ENCODE measurements at places on chromosomes 4 and X.

GRCh38 chrX:69016293-69016941 lies 148.8 kb downstream of the PJA1 start:
- DNase-seq = no peak

GRCh38 chr4:87196927-87197326 lies 23.5 kb downstream of the KLHL8 start:
- DNase-seq = no peak

GRCh38 chr4:126678618-126679017 lies 954.1 kb upstream of the INTU start:
- no peak for DNase-seq

DNA sequence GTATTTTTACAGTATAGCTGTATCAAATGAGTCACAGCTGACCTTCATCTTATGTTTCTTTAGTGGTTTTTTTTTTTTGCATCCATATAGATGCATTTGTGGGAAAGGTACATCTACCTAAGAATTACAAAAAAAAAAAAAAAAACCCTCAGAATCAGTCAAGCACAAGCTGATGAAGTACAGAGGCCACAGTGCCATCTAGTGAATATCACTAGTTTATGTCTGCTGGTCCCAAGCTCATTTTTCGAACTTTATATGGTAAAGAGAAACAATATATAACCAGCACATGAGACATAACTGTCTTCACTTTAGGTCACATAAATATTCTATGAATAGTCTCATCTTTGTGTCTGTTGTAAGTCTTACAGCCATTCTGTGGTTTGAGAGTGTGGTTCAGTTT lies 220.1 kb downstream of the DLG3 start:
- DNase-seq = no peak

DNA sequence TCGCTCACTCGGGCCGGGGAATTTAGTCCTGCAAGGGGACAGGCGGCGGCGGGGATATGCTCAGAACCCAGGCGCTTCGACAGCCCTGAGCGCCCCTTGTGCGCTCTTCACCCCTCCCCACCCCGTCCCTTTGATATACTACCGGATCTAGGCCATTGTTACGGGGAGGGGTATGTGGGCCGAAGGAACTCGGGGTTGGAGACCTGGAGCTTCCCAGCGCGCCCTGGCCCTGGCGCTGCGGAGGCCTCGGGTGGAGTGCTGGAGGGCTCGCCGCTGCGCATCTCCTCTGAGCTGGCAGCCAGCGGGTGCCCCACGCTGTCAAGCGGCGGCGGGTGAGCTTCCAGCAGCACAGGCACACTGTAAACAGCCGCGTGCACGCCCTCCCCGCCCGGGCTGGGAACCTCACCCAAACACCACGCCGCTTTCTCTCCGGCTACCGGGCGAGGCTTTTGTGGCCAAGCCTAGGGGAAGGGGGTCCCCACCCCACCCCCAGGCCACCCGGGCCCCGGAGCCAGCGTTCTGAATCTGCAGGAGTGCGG lies 54.5 kb upstream of the BCOR start:
- DNase-seq = peak; percentile 8

DNA sequence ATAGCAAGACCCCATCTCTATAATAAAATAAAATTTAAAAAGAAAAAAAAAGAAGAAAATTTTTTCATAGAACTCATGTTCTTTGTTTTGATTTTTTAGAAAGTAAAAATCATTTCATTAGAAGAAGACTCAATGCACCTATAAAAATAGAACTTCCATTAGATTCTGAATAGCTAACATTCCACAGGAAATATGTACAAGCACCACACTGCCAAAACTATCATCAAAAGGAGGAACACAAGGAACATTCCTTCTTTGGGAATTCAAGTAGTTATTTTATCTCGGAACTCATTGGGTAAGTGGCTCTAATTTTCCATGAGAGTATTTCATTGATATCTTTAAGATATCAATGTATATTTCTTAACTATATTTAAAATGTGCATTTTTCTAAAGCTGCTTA lies 157.6 kb downstream of the CAMK2D start:
- DNase-seq = no peak

DNA sequence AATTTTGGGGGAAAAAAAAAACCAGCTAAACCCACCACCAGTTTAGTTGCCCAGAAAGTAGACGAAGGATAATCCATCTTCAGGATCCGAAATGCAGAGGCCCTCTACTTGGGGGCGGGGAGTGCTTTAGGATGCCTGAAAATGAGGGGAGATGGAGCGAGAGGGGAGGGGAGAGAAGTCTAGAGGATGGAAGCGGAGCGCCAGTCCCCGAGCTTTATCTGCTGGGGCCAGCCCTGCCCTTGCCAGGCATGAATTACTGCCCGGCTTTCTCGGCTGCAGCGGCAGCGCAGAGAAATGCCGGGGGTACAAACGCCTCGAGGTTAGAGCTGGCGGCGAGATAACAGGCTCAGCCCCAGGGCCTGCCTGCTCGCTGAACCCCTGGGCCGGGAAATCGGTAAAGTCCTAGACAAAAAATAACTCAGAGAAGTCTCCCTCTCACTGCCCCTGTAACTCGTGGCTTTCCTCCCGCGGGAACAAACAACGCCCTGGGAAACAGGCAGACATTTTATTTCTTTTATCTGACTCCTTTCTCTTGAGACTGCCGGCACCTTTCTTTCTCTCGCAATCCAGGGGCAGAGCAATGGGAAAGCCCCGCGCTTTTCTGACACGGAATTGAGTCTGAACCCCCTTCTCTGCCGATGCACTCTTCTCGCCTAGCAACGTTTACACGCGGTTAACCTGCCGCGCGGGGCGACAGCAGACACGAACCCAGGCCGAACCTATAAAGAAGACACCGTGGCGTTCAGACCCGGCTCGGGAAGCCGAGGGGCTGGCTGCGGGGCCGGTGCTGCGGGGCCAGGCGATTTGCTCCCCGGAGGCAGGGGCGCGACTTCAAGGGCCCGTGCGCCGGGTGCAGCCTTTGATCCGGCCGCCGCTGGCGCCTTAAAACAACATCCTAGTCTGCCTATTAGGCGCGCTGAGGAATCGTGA lies 3.1 kb upstream of the MSX1 start:
- DNase-seq = no peak

- DNase-seq = no peak
These were observed 37.4 kb downstream of the GPC3 start for GRCh38 chrX:133947996-133948395.

DNA sequence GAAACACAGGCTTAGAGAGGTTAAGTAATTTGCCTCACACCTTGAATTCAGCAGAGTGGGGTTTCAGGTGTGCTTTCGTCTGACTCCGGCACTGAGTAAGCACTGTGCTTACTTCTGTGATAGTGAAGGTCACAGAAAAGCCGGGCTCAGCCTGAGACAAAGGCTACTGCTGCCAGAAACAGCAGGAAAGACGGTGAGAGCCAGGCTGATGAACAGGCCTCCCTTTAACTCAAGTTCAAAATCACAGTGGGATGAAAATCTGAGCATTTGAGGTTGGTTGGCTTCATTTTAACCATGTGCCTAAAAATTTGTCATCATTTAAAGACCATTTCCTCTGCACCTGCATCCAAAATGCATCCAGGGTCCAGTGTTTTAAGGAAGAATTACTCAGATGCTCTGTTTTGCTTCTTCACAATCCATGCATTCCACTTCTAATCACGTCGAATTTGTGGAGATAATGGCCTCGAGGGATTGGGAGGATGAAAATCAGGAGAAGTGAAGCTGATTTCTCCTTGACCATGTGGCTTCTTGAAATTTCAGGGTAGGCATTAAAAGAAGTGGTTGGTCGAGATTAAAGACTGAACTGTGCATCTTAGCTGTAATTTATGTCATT lies 121.2 kb upstream of the LNX1 start:
- DNase-seq = no peak

DNA sequence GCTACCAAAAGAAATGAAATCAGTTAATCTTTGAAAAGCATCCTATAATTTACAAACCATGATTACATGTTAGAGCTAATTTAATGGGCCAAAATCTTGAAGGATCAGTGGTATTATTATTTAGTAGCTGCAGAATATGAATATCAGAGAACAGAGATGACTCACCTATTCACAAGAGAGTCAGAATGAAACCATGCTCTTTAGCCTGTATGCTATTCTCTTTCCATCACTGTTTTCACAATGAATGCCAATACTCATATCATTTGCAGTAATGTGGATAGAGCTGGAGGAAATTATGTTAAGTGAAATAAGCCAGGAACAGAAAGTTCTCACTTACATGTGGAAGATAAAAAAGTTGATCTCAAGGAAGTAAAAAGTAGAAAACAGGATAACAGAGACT lies 414.1 kb downstream of the CENPC start:
- no peak for DNase-seq

DNA sequence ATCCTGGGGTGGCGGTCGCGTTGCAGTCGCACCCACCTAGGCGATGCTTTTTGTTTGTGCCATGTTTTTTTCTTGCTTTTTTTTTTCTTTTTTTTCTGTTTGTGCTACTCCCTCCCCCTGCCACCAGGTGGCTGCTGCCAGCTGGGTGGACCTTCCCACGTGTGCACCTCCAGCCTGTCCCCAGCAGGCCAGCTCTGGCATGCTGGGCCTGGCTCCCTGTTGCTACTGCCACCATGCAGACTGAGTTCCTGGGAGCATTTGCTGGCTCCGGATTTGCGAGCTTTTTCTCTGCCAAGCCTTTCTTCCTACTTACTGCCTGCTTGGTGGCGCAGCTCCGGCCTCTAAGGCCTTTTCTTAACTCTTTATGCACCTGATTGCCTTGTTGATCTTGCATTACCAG lies 161.2 kb upstream of the WDFY3 start:
- DNase-seq = no peak

GRCh38 chrX:56026815-56027214 lies 205.3 kb upstream of the KLF8 start:
- no peak for DNase-seq

GRCh38 chr4:9877123-9877522 lies 95.7 kb downstream of the DRD5 start:
- no peak for DNase-seq

GRCh38 chr4:59920416-59920815 lies 1279.7 kb upstream of the ADGRL3 start:
- DNase-seq = no peak

GRCh38 chr4:24319387-24319786 lies 265.0 kb downstream of the DHX15 start:
- no peak for DNase-seq

GRCh38 chrX:136589966-136590365 lies 58.0 kb downstream of the VGLL1 start:
- no peak for DNase-seq

GRCh38 chrX:112056886-112057285 lies 25.7 kb downstream of the TRPC5 start:
- no peak for DNase-seq

DNA sequence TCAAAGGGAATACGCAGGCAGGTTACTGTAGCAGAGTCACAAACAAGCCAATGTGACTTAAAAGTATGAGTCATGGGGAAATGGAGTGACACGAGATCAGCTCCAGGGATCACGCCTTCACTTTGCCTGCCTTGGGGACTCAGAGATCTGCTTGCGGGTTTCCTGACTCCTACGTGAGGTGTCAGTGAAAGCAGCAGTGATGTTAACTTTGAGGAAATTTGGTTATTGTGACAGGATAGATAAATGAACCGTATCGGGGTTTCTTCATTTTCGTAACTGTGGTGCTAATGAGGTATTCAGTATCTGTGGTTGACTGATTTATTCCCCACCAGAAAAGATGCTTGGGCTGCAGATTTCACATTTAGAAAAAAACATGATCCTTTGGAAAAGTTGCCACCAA lies 383.3 kb upstream of the ZFP42 start:
- no peak for DNase-seq

DNA sequence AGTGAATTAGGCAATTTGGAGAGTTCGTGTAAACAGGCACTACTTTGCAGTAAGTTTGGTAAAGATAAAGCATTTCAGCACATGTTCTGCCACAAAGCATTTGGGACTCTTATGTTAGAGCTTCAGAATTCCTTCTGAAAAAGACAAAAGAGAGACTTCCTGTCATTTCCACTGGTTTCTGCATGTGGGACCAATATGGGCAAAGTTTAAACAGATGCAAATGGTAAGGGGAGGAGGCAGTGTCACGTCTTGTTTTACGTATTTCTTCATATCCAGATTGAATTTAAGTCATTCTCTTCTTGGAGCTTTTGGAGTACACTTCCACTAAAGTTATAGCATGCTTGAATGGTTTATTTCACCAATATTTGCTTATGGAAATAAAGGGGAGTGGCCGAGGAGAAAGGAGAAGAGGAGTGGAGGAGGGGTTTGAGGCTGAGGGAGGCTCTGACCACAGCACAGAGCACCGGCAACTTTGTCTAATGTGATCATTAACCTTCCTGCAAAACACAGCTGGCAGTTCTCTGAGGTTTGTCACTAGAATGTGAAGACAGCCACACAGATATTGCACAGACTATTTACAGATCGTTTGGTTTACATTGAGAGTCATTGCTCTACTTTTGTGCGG lies at the start of gene APELA:
Gene APELA (plus strand): TSS at position 479 of the 625 bp plus-strand sequence. CDS start 154 bp downstream, outside the sequence.
- DNase-seq = no peak

DNA sequence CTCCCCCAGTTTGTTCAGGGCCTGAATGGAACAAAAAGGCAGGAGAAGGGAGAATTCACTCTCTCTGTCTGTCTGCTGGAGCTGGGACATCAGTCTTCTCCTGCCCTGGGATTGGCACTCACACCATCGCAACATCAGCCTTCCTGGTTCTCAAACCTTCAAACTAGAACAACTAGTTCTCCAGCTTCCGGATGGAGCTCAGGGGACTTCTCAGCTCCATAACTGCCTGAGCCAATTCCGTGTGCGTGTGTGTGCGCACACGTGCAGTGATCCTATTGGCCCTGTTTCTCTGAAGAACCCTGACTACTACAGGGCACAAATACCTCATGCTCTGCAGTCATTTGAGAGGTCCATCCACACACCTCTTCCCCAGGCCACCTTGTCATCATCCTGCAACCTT lies 18.7 kb upstream of the MAN2B2 start:
- DNase-seq = no peak

DNA sequence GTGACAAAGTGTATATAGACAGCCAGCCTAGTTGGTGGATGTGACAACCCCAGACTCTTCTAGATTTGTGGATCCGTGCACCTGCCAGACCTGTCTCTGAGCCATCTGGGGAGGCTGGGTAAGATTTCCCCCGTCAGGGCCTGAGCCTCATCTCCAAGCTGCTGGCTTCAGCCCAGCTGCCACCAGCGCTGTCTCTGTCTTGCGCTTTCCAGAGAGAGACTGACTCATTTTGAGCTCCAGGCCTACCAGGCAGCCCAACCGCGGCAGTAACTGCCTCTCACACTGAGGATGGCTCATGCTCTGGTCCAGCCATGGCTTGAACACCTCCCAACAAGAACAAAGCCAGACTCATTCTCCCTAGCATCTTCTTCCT lies 26.4 kb downstream of the NOP14 start:
- no peak for DNase-seq
